ENCODE measurements at places on chromosomes 3 and 15.

GRCh38 chr3:178536211-178537079, at the start of gene KCNMB2:
TSS of gene KCNMB2 (plus strand) at chr3:178536436.
- DNase-seq: no peak

GRCh38 chr3:39166932-39167532, 13.6 kb upstream of the CSRNP1 start:
- no peak for DNase-seq

DNA sequence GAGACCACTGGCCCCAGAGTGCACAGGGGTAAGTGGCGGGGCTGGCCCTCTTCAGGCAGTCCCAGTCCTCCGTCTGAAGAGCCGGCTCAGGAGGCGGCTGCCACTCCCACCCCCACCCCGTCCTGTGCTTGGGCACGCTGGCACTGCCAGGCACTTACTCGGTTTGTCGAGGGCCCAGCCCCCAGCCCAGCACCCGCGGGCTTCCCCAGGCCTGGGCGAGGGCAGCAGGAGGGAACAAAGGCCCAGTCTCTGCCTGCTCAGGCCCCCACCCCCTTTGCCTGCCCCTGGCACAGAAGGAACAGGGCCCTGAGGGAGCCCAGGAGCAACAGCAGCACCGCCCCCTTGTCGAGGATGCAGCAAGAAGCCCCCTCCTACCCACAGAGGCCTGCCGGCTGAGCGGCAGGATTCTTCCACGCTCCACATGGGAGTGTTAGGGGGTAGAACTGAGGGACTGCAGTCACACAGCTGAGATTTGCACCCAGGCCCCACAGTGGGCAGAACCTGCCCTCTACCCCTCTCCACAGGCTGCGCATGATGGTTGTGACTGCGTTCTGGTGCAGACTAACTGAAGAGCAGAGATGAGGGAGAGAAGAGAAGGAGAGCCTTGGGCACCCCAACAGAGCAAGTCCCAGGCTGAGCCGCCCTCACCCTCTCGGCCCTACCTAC, 8.9 kb downstream of the DUSP7 start:
- DNase-seq: no peak

GRCh38 chr3:308597-309321, 112.2 kb downstream of the CHL1 start:
- DNase-seq: no peak

- DNase-seq: no peak
Observed at GRCh38 chr15:99442252-99442897, 123.4 kb upstream of the MEF2A start.

- no peak for DNase-seq
Observed at GRCh38 chr3:146160321-146160963, 542 bp downstream of the PLOD2 start.

DNA sequence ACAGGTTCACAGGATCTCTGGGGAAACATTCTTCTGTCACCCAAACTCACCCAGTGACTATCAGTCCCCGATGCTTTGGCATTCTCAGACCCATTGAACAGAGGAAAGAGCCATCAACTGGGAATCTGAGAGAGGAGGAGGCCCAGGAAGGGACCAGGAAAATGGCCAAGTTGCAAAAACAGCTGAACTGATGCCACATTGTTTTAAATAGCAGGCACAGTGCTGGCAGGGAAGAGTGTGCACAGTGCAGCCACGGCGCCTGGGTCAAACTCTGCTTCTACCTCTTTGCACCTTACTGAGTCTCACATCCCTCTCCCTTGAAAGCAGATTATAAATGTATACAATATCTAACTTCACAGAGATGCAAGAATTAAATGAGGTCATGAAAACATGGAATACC, 66.4 kb downstream of the SRGAP3 start:
- no peak for DNase-seq

GRCh38 chr3:55160241-55160983, 232.6 kb upstream of the LRTM1 start:
- DNase-seq: no peak

- DNase-seq: no peak
Observed at GRCh38 chr3:142040941-142041491, 108.3 kb downstream of the TFDP2 start.

GRCh38 chr3:120272286-120272685, 12.7 kb downstream of the GPR156 start:
- DNase-seq: no peak

GRCh38 chr15:34370129-34370528, 3.1 kb upstream of the LPCAT4 start:
- DNase-seq: no peak

DNA sequence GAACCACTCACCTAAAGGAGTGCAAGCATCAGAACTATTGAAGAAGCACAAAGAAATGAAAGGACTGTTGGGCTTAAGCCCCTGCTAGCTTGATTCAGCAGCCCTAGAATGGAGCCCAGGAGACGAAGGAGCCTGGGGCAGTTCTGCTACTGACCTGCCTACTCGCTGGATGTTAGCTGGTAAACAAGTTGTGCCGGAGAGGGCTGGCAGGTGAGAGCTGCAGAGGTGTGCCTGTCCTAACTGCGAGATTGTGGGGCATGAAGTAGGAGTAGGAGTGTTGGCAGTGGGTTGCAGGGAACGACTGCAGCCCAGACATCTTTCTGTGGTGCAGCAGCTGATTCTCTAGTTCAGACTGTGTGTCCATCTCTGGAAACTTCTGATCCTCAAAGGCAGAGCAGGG, 75.2 kb upstream of the GSK3B start:
- DNase-seq: no peak

DNA sequence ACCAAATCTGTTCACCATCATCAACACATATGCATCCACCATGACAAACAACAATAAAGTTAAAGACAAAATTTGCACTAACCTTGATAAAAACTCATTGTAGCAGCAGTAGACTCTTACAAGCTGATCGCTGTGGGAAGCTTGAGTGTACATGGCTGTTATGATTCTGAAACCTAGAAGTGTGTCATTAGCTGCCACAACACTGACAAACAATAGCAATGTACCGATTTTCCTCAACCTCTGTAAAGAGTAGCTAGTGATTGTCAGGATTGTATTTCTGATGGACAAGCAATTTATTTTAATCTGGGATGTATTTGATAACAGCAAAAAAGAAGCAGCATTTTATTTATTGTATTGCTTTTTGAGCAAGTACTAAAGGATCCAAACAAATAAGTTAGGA, 1357.7 kb downstream of the ROBO1 start:
- no peak for DNase-seq
